ENCODE measurements at places on chromosomes 16 and 17.

- no peak for DNase-seq
These were observed 160.6 kb downstream of the CPPED1 start for GRCh38 chr16:12643034-12643455.

DNA sequence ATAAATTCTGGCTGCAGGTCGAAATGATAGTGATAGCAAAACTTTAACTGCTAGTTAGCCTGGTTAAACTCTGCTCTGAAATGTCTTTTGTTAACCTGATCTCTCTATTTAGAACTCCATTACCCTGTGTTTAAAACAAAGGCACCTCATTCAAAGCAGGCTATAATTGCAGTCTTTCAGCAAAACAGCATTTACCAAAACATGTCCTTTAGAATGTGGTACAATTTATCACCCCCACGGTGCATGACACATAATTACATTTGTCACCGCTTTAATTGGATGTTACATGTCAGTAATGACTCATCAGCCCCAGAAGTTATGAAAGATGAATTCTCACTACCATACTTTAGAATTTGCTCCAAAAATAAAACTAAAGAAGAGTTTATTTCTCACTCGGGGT lies 295.4 kb downstream of the TOX3 start:
- DNase-seq: no peak

DNA sequence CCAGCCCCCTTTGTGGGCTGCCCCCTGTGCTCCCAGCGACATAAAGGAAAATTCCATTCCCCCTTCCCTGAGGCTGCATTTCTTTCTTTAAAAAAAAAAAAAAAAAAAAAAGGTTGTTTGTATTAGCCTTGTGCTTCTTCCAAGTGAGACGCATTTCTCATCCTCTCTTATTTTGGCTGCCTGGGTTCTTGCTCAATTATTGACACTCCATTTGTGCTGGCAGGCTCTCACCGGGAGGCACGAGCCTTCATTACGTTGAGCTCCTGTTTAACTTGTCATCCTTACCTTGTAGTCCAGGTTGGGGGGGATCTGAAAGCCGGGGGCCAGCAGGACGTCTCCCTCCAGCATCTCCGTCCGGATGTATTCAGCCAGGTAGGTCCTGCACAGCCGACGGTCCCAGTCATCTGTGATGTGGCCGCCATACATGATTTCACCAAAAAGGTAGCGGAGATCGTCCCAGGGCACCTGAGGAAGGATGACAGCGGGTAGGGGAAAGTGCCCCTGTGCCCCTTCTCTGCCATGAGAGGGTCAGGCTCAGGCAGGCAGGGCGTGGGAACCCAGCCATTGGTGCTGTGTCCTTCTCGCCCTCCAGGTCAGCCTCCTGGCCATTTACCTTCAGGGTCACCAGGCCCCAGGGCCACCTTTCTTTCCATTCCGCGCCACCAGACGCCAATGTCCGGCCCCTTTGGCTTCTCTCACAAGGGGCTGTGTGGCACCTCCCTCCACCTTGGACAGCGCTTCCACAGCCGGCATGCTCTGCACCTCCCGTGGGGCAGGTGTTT lies 50.6 kb downstream of the PGS1 start:
- no peak for DNase-seq

DNA sequence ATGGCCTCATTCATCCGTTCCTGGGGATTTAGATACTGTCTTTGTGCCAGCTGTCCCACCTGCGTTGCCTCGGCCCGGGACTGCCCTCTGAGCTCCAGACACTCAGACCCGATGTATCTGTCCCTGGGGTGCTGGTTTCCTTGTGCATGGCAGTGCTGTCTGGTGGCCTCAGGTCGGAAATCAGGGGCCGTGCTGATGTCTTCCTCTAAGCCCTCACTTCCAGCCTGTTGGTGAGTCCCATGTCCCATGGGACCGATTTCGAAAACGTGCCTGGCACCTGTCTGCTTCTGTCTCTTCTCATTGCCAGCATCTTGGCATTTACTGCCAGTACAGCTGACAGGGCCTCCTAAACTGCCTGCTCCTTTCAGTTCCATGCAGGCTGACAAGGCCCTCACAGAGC lies 22.1 kb downstream of the NT5M start:
- no peak for DNase-seq

- DNase-seq: no peak
These were observed at the start of gene CCDC102A for GRCh38 chr16:57536306-57537193. CCDC102A (minus strand) TSS chr16:57536571; CDS start chr16:57529177, 7,394 bp downstream.

DNA sequence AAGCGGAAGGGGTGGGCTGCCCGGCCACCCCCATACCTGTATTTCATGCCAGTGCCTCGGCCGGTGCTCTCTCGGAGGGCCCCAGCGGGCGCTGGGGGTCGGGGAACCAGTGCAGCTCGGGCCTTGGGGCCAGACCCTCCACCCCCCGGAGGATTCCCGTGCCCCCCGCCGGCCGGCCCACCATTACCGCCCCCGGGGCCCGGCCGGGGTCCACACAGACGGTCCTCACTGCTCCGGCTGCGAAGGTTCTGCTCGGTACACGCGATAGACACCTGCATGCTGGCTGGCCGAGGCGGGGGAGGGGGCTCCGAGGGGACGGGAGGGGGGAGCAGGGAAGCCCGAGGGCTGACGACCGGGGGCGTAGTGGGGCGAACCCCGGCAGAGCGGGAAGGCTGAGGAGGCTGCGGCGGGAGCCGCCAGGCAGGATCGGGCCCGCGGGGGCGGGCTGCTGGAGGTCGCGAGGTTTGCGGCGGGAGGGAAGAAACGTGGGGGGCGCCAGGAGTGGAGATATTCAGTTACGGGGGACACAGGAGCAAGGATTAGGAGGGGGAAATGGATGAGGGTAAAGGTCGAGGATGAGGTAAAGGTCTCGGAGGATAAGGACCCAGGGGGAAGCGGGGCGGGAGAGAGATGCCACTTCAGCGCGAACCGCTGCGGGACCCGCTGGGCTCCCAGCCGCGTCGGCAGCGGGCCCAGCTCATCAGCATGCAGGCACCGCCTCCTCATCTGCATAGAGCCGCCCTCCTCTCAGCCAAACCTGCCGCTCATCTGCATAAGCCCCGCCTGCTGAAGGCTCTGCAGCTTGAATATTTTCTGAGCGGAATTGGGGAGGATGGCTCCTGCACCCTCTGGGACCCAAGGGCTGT lies at the start of gene KCNAB3:
Gene KCNAB3, minus strand, starts transcription at position 699 of the 866 bp plus-strand sequence. Its CDS starts 421 bp downstream, at position 278.
- no peak for DNase-seq

DNA sequence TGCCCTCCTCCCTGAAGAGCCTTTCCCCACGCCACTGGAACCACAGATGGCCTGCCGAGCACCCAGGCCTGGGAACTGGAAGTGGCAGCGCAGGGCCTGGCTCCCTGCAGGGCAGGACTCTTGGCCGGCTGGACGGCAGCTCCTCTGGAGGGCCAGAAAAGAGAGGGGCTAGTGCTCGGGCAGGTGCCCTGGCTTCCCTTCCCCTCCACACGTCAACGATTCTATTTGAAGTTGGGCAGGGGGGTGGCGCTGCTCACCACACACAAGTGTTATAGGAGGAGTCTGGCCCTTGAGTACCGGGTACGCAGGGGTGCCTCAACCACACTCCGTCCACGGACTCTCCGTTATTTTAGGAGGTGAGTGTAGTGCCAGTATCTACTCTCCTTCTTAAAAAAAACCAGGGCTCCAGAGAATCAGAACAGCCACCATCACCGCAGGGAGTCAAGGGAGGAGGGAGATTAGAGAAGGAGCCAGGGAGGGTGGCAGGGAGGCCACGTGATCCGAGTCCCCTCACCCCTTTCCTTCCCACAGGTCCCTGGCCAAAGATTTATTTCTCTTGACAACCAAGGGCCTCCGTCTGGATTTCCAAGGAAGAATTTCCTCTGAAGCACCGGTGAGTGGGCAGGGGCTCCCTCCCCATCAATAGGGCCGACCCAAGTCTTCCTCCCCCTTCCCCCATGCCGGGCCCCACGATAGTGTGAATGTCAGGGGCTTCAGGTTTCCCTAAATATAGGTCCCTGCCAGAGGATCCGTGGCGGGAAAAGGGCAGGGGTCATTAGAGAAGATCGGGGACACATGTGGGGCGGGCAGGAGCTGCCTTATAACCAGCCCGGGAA lies 1.4 kb upstream of the ALDOA start:
- no peak for DNase-seq

DNA sequence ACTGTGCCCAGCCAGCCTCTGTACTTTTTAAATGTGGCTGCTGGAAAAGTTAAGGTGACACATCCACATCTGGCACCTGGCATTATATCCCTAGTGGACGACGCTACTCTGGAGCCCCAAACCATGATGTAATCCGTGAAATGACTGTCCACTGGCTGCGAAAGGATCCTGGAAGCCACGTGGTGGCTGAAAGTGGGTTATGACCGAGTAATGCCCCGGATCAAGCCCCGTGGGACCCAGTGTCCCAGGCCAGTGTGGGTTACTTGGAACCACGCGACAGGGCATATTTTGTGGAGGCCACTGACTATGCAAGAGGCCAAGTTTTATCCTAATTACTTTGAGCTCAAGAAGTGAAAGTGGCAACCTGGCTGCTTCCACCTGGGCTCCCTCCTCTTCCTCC lies 79.6 kb downstream of the PGS1 start:
- no peak for DNase-seq

DNA sequence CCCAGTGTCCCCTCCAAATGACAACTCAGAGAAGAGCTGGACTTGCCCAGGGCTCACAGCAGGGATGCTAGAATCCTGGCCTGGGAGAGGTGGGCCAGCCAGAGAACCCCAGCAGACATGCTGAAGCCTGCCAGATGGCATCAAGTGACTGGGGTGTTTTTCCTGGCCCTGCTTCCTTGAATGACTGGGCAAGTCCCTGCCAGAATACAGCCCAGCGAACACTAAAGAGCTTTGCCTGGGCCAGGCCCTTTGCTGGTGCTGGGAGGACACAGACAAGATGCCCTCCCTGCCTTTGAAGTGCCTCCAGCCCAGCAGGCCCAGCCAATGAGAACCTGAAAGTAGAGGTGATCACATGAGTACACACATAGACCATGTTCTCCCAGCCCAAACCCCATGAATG lies 11.5 kb downstream of the ZNF319 start:
- no peak for DNase-seq

DNA sequence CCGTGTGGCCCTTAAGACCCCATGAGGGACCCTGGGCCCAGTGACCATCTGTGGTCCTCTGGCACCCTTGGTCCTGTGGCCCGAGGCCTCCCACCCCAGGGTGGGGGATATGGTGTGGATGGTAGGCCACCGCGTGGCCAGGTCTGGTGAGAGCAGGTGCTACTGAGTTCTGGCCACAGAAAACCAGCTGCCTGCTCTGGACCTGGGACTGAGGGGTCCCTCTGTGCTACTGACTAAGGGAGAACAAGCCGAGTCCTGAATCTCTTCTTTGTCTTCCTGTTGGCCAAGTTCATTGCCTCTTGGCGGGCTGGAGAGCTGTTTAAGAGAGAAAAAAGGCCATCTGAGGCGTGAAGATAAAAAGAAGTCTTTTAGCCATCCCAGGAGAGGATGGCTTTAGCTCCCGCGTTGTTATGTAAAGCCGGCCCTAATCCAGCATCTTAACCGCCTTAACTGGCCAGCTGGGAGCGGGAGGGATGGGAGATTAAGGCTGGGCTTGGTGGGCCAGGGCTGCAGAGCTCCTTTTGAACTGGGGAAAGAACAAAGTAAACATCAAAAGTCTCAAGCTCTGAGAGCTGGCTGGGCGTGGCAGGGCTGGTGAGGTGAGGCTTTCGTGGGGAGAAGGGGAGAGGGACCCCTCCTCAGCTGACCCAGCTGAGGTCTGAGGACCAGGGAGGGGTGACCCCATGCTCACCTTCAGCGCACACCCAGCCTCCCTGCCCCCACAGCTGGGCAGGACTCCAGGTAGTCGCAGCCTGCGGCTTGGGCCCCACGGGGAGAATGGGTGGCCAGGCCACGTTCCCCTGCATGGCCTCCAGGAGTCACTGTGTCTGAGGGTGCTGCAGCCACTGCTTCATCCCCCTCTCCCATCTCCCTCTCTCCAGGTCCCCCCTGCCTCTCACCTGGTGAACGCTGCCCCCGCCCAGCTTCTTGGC lies 62.4 kb downstream of the NKD1 start:
- no peak for DNase-seq

GRCh38 chr17:58051468-58051867 lies 31.8 kb upstream of the DYNLL2 start:
- DNase-seq: no peak

- no peak for DNase-seq
These were observed at the start of gene RNF157 for GRCh38 chr17:76240461-76241203. RNF157 (minus strand) TSS chr17:76240493; CDS start chr17:76240240, 253 bp downstream.

DNA sequence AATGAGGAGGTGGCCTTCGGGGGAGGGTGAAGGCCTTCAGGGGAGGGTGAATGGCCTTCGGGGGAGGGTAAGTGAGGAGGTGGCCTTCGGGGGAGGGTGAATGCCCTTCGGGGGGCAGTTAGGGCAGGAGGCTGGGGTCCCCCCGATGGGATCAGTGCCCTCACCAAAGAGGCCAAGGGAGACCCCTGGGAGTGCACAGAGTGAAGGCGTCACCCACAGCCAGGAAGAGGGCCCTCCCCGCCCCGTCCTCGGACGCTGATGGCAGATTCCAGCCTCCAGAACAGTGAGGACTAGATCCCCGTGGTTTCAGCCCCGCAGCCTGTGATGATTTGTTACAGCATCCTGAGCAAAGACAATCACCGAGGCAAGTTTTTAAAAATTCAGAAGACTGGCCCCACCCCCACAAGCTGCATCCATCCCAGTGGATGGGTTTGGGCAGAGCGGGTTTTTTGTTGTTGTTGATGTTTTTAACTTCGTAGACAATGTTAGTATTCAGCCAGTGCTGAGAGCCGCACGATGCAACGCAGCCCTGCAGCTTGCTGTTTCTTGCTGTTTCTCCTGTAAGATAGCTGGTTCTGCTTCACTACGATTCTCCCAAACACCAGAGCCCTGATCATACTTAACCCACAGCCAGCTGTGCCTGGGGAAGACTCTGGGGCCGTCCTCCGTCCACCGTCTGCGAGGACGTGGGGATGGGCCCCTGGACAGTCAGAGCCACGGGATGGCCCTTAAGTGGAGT lies 40.7 kb upstream of the CBFA2T3 start:
- no peak for DNase-seq

DNA sequence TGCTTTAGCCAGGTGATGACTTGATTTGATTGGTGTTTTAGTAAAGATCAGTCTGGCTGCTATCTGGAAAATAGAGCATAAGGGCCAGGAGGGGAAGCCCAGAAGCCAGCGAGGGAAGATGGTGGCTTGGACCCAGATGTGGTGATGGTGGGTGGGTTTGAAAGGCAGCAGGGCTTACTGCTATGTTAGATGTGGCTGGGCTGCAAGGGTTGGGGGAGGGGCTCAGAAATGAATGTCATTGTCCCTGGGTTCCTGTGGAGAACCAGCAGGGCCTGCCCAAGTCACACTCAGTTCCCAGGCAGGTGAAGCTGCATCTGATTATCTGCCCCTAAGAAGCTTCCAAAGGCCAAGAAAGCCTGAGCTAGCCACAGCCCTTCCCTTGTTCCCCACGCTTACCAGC lies 71.7 kb upstream of the BRD7 start:
- no peak for DNase-seq

GRCh38 chr17:68356520-68356919 lies 65.2 kb downstream of the ARSG start:
- DNase-seq: no peak

DNA sequence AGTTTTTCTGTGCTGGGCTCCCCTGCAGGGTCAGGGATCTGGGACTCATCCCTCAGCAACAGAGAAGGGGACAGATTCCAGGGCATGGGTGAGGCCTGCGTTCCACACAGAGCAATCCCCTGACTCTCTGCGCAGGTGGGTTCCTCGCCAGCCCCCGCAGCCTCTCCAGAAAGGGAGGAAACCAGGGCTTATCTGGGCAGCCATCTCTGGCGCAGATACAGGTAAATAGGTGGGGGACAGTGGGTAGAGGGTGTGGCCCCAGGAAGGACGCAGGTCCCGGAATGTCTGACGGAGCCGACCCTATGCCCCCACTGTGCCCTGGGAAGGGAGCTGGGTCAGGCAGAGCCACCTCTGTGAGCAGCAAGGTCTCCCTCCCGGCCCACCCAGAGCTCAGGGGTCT lies 23.2 kb downstream of the PIEZO1 start:
- DNase-seq: no peak

All from cortex of kidney (tissue), 1 donor.